ENCODE measurements at places on chromosomes 1 and 21.

DNA sequence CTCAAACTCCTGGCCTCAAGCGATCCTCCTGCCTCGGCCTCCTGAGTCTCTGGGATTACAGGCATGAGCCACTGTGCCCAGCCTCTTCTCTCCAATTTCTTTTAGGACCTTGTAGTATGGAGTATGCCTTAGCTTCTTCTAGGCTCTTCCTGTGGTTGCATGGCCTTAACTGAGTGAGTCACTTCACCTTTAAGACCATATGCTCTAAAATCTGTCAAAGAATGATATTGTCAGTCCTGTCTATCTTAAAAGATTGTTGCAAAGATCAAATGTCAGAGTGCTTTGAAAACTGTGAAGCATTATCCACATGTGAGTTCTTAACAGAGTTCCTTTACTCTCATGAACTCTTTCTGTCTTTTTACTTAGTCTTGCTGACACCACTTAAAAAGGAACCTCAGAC, 37.2 kb downstream of the ATP2B4 start:
- no peak for DNase-seq

GRCh38 chr21:16993416-16994038, 519.3 kb upstream of the CXADR start:
- DNase-seq, result no peak

DNA sequence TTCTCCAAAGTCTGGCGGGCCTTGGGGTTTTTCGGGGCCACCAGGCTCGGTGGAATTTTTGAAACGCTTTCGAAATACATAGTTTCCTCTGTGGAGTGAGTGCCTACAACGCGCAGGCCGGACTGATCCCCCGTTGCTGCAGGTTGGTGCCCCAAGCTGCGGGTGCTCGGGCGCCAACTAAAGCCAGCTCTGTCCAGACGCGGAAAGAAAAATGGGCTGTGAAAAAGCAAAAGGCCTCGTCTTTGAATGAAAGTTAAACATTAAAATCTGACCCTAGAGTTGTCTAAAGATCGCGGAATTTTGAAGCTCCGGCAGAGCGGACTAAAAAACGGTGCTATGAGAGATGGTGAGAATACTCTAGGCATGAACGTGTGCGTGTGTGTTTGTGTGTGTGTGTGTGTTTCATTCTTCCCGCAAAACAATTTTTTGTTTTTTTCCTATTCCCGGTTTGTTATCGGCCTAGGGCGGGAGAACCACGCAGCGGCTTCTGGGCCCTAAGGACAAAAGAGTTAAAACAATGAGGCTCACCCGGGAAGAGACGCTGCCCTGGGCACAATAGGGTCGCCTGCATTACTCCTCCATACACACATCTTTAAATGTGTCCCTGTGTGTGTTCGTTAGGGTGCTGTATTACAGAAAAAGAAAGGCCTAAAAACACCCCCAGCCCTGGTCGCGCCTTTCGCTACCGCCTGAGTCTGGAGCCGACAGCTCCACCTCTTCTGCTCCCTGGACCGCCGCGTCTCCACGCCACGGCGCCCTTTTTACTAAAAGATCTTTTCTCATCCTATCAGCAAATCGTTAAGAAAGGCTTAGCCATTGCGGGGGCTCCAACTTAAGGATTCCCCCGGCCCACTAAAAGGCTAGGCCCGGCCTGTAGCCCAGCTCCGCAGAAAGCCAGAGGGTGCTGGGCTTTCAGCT, 3.2 kb downstream of the TBX15 start:
- no peak for DNase-seq

DNA sequence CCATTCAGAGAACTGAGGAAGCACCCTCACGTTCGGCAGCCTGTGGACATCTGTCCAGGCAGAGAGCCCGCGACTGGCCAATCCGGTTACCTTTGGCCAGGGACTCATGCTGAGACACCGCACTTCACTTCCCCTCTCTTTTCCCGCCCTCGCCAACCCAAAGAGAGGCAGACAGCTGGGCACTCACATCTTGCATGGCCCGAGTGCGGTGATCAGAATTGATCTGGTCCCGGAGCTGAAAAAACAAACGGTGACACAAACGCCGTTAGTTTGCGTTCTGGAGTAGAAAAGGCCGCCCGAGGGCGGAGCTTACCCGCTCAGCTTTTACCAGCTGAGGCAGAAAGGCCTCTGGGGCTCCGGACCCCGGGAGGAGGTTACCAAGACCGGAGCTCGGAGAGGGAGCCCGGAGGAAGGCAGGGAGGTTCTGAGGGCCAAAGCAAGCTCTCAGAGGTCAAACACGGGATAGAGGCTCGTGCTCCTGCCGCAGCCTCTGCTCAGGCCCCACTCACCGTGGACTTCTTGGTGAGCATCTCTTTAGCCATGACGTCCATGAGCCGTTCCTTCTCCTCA, 376 bp downstream of the SF3A3 start:
- no peak for DNase-seq

GRCh38 chr21:29212446-29212845, 82.0 kb downstream of the MAP3K7CL start:
- no peak for DNase-seq

DNA sequence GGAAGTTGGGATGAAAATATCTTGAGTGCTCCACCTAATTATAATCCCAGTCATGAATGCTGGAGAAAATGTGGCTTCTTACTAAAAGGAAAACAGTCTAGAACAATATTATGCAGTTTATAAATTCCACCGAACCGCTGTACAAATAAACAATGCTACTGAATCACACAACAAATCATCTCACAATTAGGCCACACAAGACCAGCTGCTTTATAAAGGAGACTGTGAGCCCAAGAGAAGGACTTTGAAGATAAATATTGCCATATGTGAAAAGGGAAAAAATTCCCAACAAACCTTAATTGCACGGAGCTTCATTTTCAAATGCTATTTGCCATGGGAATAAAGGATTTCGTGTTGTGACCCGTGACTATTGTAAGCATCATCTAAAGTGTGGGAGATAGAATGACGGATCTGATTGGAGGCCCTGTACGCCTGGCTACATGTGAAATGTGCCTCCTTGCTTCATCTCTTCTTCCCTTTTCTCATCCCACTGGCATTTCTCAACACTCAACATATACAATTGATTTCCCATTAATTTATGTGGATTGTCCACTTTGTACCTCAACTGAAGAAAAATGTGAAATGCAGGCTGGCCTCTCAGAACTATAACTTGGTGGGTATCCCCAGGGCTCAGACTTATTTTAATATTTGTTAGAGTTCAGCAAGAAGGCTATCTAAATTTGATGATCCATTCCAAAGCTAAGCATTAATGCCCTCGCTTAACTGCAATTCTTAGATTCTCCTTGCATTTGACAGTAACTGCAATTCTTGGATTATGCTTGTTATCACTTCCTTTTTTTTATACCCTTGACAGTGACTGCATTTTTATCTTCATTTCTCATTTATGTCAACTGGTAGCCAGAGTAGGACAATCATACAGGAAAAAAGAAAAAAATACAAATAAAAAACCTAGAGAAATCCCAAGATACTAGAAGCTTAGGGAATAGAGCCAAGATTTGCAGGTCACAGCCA, 122.3 kb downstream of the TGFB2 start:
- no peak for DNase-seq

DNA sequence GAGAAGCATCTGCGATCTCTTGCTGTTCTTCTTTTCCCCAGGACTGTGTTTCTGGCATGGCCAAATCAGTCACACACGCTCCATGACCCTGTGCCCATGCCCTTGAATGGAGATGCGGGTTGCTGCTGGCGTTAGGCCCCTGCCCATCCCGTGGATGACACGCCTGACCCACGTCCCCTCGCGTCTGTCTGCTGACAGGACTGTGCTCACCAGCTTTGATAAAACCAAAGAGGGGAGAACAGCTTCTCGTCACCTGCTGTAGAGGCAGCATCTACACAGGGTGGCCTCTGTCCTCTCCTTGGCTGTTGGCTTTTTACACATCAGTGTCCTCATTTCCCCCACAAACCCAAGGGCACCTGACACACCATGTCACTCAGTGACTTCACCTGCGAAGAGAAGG, 6.9 kb downstream of the MT1HL1 start:
- DNase-seq, result no peak

DNA sequence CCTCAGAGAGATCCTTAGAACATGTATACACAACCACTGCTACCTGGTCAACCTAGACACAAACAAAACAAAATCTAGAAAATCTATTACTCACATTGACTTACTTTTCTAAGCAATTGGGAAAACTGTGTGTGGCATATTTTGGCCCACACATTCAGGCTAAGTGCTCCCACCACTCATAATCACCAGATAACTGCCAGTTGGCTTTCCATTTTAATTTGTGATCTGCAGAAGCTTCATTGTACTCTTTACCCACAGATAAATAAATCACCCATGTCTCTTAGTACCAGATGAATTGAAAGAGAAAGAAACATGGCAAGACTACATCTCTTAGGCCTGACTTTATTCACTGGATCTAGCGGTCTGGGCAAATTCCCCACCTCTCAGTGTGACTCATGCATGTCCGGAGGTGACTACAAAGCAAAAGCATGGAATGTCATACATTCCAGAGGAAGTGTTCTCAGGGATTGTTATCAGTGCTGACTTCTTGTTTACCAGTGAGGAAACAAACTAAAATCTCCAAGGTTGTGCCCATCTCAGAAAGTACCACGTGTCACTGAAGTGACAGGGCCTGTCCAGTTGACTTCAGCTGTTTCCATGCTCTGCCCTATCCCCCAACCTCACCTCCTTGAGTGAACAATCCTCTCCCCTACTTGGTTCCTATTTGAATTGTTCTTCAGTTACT, 52.4 kb upstream of the BCL10 start:
- peak; percentile 77 for DNase-seq

DNA sequence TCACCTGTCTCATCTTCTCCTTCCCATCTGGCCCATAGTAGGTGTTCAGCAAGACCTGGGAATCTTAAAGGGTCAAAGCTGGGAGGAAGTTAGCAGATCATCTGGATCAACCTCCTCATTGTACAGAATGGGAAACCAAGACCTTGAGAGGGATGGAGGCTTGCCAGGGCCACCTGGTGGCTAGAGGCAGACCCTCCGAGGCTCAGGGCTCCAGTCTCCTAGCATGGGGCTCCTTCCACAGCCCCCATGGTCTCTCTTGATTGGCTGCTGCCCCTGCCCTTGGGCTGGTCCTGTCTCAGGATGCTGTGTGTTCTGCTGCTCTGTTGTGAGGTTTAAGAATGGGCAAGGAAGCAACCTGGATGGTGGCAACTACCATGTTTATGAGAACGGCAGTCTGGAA, 68.7 kb upstream of the CNTN2 start:
- no peak for DNase-seq

Data from HTR-8/SVneo (cell line).